ENCODE measurements at places on chromosomes 11 and 22.
A peak's percentile ranks its signal among the peaks of the same experiment; 100 is the strongest.

DNA sequence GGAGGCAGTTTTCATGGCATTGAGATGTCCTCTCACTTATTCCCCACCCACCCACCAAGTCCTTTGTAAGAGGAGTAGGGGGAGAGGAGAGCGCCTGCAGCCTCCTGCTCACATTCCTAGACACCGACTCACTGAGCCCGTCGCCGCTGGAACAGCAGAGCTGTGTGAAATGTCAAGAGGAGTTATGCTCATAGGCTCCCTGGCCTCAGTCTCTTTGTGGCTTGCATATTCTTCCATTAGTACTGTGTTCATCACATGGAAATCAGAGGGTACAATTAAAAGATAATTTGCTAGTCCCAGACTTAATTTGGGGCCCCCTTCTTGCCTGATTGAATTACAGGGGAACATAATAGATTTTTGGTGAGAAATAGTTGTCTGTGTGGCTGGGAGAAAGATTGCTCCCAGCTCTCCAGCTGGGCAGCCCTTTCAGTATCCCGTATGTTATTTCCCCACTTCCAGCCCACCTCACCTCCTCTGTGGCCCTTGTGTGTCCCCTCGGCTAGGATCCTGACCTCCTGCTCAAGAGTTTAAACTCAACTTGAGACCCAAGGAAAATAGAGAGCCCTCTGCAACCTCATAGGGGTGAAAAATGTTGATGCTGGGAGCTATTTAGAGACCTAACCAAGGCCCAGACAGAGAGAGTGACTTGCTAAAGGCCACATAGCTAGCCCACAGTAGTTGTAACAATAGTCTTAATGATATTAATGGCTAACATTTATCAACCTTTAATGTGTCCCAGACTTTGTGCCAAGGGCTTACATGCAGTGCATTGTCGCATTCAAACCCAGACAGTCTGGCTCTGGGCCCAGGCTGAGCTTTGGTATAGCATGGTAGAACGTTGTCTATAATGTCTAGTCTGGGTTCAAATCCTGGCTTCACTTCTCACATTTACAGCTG is 32.2 kb downstream of the LIMK2 start:
- DNase-seq, result peak; percentile 83

GRCh38 chr11:122910775-122911174 is 28.2 kb downstream of the JHY start:
- peak; percentile 44 for DNase-seq

DNA sequence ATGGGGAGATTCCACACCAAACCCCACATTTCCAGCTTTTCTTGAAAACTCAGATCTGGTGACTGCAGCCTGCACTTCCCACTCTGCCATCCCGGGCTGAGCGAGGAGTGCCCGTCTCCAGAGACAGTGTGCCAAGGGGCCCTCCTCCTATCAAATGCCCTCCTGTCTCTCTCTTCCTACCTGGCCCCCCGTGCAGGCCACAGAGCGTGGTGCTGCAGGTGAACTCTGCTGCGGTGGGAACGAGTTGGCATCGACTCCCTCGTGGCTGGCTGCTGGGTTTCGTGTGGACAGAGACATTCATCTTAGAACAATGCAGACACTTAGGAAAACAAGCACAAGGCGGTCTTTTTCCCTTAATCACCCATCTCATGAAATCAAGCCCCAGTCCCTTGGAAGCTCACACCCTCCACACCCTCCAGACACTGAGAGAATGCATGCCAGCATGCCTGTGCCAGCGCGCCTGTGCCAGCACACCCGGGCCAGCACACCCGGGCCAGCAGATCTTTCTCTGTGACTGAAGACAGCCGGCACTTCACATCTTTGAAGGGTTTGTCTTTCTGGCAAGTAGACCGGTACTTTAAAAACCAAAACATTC is 65.0 kb downstream of the PARVB start:
- peak; percentile 82 for DNase-seq

GRCh38 chr11:101458161-101458560 is 125.6 kb downstream of the TRPC6 start:
- DNase-seq, result peak; percentile 46

- no peak for DNase-seq
Measured at GRCh38 chr11:20037396-20038153, 122.7 kb downstream of the DBX1 start.

GRCh38 chr11:120346233-120346632 is 10.0 kb downstream of the ARHGEF12 start:
- no peak for DNase-seq

DNA sequence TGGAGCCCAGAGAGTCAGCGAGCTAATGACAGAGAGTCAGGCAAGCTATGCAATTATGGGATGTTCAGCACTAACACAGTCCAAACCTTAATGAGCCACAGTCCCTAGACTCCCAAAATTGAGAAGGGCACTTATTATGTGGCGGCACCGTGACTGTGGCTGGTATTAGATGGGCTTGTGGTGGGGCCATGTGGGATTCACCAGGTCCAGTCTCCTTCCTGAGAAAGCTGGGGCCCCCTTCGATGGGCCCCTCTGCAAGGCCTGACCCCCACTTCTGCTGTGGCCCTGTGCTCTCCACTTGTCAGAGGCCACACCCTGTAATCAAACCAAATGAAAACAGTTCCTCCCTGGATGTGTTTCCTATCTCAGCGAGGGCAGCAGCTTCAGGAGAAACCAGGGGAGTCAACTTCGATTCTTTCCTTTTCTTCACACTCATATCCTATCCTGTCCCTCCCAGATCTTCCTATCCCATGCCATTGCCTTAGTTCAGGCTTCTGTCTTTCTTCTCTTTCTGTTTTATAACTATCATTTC is 42.9 kb downstream of the INSC start:
- DNase-seq, result no peak

DNA sequence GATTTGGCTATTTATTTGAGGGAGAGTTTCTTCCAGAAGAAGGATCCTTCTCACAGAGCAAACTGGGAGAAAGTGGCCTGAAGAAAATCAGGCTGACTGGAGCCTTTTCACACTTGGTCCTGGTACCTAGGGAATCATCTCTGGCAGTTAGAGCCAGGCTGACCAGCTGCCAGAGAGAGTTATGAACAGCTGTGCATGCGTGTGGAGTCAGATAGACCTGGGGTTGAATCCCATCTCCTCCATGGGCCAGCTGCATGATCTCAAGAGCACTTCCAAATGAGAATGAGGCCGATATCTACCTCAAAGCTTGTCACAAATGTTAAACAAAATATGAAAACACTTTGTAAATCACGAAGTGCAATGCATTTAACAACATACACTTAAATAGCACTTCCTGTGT is 390.0 kb downstream of the TENM4 start:
- no peak for DNase-seq

DNA sequence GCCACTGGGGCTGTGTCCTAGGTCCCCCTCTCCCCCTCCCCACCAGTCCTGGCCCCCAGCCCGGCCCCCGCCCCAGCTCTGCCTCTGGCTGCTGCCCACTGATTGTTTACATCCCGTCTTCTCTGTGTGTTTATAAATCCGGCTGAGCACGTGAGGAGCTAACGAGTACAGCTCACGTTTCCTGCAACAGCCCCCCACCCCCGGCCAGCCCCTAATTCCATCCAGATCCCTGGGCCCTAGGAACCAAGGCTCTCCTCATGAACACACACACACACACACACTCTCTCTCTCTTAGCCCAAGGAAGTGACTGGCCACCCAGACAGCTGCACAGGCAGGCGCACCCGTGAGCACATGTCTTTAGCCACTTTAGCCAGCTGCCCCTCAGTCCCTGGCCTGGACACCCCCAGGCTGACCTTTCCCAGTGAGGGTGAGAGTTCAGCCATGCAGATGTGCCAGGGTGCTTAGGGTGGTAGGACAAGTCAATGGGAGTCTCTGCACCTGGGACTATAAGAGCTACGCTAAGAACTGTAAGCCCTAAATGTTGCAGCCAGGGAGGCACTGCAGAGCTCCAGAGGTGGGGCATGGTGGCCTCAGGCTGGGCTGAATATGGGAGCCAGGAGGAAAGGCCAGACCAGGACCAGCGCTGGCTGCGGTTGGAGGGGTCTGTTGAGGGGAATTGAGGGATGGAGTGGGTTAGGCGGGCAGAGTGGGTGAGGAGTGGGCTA is 2.9 kb downstream of the CLCF1 start:
- DNase-seq, result no peak

DNA sequence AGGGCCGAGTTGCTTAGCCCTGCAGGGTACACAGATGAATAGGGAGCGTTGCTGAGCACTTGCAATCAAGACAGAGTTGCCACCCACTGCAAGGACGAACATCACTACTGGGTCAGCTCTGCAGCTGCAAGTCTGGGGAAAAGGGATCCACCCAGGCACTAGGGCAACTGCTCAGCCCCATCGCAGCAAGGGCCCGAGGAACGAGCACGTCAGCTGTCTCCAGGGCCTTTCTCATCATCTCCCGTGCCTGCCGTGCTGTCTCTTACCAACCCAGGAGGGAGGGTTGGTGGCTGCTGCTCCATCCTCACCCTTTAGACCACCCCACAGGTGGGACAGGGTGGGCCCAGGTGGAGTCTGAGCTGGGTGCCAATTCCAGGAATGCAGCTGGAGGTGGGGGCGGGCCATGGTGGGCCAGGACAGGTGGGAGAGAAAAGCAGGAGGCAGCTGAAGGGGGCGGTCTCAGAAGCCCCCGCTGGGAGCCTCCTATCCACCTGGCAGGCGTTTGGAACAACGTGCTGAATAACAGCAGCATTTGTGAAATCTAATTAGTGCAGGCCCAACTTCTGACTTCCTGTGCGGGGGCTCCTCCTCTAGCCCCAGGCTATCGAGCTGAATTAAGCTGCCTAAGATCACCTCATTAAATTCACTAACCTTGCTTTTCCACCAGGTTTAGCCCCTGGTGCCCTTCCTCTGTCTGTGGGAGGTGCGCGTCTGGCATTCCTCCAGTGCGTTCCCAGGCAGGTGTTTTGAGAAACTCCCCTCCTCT is 252.5 kb downstream of the ST3GAL4 start:
- no peak for DNase-seq

DNA sequence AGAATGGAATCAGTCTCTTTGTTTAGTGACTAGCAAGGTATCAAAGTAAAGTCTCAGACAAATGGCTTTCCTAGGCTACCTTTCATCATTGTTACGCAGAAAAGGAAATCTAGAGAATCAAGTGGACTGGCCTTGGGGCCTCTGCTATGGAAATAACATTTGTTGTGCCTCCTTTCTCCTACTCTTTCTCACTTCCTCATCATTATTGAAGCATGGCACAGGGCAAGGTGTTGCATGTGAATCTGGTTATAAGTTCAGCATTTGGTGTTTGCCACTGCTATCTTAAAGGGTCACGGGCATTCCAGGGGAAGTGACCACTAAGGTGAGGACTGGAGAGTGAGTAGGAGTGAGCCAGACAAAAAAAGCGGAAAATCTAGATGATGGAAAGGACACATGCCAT is 54.9 kb downstream of the GLYATL1 start:
- DNase-seq, result no peak

GRCh38 chr11:2310786-2311352 is 9.1 kb downstream of the TSPAN32 start:
- no peak for DNase-seq

DNA sequence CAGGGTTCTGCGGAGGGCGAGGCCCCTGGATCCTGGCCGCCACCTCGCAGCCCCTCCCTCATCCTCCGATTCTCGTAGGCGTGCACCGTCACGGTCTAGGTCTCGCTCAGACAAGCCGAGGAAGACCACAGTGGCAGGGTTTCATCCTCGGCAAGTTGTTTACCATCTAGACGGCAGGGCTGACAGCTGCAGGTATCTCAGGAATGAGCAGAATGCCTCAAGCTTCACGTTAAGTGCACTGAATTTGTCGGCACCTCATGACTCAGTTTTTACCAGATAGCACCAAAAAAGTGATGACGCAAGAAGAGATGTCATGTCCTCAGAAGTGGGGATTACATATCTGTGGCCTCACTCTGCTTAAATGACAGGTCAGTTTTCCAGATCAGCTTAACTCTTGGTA is 35.1 kb downstream of the WT1 start:
- DNase-seq, result peak; percentile 64

- DNase-seq, result no peak
Measured at GRCh38 chr11:82843057-82843795, 57.0 kb downstream of the PRCP start.

GRCh38 chr11:68216171-68216938 is 3.3 kb upstream of the KMT5B start:
- no peak for DNase-seq

DNA sequence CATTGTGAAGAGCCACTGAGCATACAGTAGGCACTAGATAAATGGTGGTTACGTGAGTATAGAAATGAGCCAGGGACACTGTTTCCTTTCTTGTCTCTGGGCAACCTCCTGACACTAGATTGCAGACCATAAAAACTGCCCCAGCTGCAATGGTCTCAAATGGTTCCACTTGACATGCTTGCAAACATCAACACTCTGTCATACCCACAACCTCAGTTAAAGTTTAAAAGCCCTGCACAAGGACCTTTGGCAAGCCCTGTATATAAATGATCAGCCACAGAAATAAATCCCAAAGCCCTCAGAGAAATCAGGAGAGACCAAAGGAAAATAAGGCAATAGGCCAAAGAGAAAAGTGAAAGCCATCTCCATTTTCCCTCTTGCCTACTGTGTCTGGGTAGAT is 20.7 kb downstream of the PLEKHA7 start:
- no peak for DNase-seq

DNA sequence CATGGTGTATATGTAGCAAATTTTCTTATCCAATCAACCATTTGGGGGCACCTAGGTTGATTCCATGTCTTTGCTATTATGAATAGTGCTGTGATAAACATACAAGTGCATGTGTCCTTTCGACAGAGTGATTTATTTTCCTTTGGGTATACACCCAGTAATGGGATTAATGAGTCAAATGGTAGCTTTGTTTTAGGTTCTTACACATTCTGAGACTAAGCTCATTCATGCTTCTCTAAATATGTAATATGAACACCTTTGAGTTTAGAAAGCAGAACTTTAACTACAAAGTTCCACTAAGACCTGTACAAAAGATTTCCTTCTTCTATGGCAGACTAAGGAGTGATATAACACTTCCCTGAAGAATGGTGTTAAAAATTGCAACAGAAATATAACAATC is 627.0 kb downstream of the KCNA4 start:
- DNase-seq, result no peak

GRCh38 chr22:46058091-46058420 is 81.1 kb upstream of the WNT7B start:
- DNase-seq, result peak; percentile 83

- DNase-seq, result no peak
Measured at GRCh38 chr11:20211691-20212090, 51.4 kb upstream of the DBX1 start.

DNA sequence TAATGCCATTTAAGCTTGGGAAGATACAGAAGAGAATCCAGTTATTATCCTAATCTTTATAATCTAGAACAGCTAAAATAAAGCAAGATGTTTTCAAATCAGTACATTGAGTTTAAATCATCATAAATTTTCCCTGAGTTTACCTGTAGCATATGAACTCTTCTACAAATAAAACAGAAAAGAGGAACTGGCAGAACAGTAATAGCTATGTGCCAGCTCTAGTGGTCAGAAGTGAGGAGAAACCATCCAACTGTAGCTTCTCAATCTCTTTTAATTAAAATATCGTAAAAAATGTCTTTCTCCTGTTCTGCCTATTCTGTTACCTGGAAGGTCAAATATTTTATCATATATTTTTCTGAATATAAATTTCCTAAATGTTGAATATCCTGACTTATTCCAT is 266.9 kb downstream of the SOX6 start:
- no peak for DNase-seq

GRCh38 chr22:20981787-20982562 is at the start of gene LZTR1:
TSS of gene LZTR1 (plus strand) at chr22:20982297. CDS start at chr22:20982372, 75 bp downstream.
- peak; percentile 84 for DNase-seq
